ENCODE measurements at places on chromosomes 7 and 10.

DNA sequence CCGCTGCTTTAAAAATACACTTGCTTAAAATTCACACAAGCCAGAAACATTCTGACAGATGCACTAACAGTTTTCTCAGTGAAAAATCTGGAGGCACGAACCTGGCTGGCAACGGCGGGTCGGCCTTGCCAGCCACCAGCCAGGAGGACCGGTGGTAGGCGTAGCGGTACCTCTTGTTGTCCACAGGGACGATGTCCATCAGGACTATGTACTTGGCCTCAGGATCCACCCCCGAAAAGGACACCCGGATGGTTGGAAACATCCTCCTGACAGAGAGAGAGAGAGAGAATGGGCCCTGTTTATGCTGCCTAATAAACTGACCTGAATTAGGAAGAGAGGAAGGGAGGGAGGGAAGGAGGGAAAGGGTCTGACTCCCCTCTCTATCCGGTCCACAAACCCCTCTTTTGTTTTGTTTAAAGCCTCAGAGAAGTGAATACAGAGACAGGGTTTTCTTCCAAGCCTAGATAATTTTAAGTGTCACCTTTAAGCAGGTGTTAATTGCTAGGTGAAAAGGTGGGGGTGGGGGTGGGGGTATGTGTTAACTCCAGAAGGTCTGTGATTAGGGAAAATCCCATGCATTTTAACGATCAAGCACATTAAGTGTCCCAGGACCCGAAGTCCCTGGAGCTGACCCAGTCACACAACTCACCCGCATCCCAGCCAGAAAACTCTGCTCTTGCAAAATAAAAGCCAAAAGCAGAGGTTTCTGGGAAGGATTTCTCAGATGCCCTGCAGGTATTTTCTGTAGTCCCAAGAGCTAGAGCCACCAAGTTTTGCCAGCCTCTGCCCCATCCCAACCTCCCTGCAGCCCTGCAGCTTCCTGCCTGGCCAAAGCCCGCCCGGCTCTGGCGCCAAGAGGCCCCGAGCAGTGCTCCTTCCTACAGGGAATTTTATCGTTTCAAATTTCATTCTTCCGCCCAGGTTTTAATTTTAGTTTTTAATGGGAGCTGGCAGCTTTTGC lies 5.0 kb downstream of the TBX20 start:
- DNase-seq, result no peak

DNA sequence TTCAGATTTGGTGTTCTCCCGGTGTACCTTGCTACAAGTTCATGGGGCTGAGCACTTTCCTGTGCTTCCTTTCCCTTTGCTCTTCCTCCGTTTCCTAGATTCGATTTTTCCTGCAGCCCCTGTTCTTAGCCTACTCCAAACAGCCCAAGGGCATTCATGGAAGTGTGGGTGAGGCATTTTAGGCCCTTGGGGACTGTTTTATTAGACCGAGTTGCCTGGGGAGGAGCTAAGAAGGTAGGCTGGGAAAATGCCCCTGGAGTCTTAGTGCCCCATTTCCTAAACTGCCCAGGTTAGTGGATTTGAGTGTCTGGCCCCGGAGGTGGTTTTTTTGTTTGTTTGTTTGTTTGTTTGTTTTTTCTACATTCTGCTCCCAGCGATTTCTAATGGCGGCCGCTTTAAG lies 1.8 kb downstream of the LRMDA start:
- DNase-seq, result no peak

DNA sequence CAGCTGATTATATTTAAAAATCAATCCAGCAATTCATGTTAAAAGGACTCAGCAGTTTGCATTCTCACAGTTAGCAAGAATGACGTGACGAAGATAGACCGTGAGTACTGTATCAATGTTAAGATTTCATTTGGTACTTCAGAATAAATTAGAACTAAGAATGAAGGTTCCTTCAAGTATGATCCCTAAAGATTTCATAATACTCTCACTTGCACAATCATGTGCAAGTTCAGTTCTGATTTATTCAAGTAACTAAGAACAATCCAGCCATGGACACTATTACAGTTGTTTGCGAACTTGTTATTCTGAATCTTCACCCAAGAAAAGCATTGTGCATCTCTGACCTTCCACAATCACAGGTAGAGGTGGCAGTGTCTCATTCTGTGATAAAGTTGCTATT lies 7.7 kb downstream of the RHEB start:
- DNase-seq, result no peak

DNA sequence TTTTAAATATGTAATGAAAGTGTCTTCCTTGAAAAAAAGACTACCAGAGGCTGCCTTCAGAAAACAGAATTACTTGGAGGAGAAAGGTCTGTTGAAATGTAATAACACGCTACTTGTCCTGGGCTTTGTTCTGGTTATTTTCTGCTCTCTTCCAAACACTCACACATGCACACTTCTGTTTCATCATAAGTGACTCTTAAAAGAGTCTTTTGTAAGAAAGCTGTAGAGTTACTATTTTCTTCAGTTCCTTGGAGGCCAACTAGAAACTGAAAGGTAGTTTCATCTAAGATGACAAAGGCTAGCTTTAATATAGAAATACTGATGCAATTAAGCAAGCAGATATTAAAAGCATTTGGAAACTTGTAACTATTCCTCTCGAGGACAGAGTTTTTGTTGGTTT lies 39.1 kb downstream of the TASOR2 start:
- DNase-seq, result no peak

DNA sequence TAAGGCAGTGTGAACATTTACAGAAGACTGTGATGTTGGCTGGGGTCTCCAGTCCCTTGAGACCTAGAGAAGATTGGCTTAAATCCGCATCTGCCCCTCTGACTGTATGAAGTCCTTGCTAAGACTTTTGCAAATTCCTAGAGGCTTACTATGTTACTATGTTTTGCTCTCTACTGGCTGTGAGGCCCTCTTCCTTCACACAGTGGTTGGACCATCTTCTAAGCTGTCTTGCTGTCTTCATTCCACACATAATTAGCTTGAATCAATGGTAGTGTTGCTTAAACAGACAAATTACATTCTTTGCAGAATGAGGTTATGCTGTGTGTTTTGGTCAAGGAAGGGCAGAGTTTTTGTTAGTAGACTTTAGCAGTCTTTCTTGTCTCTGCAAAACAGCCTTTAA lies 658.0 kb downstream of the TYW1 start:
- DNase-seq, result no peak

GRCh38 chr7:119640861-119641260 lies 632.1 kb upstream of the KCND2 start:
- DNase-seq, result no peak

- DNase-seq, result no peak
These were observed 26.1 kb downstream of the PRSS58 start for GRCh38 chr7:142231716-142232115.

DNA sequence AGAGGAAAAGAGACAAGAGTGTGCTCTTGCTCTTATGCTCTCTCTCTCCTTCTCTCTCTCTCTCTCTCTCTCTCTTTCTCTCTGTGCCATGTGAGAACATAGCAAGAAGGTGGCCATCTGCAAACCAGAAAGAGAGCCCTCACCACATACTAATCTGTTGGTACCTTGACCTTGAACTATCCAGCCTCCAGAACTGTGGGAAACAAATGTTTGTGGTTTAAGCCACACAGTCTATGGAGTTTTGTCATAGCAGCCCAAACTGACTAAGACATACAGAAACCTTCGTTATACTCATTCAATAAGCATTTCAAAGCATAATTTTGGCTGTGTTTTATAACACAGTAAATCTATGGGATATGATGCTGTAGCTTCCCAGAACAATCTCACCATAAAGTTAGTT lies 56.4 kb upstream of the PLPP4 start:
- no peak for DNase-seq

GRCh38 chr10:74544106-74544505 lies 282.3 kb upstream of the KAT6B start:
- DNase-seq, result no peak
